ENCODE measurements at places on chromosomes 7 and 10.

GRCh38 chr7:127821146-127821545, 169.2 kb downstream of the SND1 start:
- DNase-seq = no peak

DNA sequence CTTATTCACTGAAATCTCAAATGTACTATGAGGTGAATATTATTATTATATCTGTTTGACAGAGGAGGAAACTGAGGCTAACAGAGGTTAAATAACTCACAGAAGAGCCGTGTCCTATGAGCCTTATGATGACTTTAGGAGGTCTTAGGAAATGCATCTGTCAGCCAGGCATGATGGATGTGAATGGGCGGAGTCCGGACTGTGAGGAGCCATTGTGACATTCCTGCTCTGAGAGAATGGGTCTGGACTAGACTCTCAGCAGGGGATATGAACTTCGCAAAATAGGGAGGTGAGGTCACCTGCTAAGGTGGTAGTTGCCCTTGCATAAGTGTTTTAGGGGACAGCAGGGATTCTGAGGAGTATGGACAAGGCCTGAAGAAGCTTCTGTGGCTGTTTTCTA, 153.6 kb downstream of the TMEM178B start:
- no peak for DNase-seq

GRCh38 chr7:148915211-148915610, 31.1 kb upstream of the EZH2 start:
- DNase-seq = no peak

DNA sequence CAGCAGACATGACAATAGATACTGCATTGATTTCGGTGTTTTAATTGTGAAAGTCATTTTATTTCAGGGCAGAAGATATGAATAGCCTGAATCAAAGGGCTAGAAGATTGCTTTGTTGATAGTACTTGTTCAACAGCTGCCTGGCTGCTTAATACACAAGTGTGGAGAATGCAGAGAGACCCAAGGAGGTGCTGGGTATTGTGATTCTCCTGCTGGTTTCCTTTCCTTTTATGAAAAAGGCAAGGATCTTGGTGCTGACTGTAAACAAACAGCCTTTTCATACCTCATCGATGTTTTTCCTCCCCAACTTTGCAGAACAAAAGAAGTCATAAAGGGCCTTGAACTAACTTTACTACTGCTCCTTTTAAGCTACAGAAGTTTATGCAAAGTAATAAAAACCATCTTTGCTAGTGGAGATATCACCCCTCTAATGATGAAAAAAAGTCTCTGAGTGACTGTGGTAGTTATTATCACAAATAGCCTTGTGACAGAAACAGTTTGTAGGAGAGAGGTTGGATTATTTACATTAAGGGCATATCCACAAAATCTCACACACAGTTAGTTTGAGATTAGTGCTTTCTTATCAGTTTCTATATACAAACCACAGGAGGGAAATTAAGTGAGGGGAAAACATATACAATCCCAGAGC, 800.0 kb downstream of the LRMDA start:
- DNase-seq = no peak

- DNase-seq = no peak
These were observed 808.5 kb upstream of the CELF2 start for GRCh38 chr10:10209167-10209566.

DNA sequence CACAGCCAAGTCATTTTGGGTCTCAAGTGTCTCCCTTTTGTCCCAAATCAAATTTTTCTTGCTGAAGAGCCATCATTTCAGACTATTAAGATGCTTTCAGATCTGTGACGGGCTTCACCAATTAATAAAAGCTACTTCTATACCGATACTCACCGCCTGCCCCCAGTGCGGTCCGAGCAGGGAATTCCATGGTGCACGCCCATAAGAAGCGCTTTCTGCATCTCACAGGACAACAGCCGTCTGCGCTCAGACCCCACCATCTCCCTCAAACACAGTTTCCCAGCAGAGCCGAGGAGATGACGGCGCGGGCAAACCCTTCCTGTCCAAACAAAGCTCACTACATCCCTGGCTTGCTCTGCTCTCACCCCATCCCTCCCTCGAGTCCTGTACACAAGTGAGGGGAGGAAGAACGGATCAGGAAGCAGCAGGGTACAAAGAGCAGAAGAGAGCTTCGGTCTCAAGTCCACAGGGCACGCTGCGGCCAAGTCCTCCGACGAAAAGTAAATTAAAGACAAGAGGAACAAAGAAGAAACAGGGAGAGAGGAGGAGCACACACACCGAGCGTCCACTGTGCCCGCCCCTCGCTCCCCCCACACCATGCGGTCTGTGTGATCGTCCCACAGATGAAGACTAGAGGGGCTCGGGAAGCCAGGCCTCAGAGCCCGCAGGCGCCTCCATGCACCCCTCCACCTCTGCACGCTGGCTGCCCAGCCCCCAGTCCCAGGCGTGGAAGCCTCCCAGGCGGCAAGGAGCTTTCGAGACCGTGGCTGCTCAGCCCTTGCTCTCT, 121.9 kb downstream of the MAD1L1 start:
- no peak for DNase-seq

- DNase-seq = peak; percentile 6
These were observed 137.6 kb upstream of the CDK6 start for GRCh38 chr7:92973974-92974373.

- no peak for DNase-seq
These were observed 53.5 kb upstream of the ARHGAP21 start for GRCh38 chr10:24777196-24777595.

GRCh38 chr10:81306971-81307782, 567.8 kb upstream of the NRG3 start:
- no peak for DNase-seq

All from HFFc6 (cell line).